ENCODE measurements at places on chromosomes 11 and 22. TPM values are rescaled to one million over a fixed set of nuclear protein-coding genes. Genes with fewer than 3 reads are reported as not detected.

The MUC2 gene
- total RNA-seq: not detected

DNA sequence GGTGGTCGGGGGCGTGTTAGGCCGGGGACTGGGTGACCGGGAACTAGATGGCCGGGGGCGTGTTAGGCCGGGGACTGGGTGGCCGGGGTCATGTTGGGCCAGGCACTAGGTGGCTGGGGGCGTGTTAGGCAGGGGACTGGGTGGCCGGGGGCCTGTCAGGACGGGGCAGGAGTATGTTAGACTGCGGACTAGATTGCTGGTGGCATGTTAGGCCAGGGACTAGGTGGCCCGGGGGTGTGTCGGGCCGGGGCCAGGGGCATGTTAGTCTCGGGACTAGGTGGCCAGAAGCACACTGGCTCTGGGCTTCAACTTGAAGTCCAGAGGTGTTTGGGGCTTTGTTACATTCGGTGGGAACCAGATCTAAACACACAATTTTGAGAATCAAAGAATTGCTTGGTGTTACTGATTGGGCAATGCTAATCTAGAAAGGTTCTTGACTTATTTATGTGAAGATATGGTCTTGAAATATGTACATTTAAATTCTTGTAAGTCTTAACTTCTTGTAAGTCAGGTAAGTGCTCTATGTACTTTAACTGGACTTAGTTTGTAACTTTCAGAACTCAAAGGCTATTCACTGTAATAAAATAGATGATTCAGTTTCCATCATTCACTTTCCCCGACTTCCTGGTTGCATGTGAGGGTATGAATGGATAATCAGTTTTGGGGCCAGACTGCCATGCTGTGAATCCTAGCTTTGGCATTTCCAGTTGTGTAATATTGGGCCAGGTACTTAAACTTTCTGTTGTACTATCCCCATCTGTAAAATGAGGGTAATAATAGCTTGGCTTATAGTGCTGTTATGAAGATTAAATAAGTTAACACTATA, 1.1 kb downstream of the EXT2 start:
- peak; percentile 35 for DNase-seq

DNA sequence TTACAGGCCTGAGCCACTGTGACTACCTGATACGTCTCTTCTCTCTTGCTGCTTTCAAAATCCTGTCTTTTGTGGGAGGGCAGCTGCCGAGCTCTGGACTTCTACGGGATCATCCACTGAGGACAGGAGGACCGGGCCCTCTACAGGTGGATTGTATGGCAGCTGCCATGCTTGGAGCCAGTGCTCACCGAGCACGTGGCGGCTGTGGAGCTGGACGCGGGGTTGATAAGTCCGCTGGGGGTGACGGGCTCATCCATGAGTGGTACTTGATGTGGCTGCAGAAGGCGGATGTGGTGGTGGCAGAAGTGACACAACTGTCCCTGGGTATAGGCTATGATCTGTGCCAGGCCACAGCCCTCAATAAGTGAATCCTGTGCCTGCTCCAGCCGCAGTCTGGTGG, 1.8 kb upstream of the CYP2D6 start:
- no peak for DNase-seq

The PANX2 gene
- total RNA-seq: 1.2 TPM

- no peak for DNase-seq
Observed at GRCh38 chr11:35545391-35546003, 20.1 kb upstream of the PAMR1 start.

DNA sequence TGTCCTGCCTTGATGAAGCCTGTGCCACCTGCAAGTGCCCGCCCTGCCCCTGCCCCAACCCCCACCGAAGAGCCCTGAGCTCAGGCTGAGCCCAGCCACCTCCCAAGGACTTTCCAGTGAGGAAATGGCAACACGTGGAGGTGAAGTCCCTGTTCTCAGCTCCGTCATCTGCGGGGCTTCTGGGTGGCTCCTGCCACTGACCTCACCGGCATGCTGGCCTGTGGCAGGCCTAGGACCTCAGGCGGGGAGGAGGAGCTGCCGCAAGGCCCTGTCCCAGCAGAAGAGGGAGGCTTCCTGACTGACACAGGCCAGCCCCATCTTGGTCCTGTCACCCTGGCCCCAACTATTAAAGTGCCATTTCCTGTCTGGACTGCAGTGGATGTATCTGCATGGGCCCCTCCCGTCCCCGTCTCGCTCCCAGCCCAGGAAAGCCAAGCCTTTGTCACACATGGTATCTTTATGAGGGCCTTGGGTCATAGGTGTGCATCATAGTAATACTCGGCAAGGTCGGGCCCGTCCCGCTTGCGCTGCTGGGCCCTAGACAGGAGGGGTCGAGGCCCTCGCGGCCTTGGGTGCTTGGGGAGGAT, 882 bp downstream of the FREY1 start:
- DNase-seq: no peak

The MUC6 gene
- not detected for total RNA-seq

The OR2D2 gene
- total RNA-seq: not detected

DNA sequence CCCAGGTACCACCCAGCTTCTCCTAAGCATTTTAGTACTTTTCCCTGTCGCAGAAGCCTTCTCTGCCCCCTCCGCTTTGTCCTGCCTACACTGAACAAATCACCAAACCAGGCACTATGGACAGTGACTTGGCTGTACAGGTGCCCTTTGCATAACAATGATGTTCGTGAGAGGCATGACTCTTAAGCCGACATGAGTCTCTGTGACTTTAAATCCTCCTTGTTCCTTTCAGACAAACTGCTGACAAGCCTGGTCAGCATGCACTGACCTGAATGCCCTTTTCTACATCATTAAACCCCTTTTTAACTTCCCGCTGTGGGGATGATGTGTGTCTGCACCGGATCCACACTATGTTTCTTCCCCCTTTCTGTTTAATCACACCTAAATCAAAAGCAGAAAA, 16.6 kb downstream of the CAVIN3 start:
- DNase-seq: no peak

DNA sequence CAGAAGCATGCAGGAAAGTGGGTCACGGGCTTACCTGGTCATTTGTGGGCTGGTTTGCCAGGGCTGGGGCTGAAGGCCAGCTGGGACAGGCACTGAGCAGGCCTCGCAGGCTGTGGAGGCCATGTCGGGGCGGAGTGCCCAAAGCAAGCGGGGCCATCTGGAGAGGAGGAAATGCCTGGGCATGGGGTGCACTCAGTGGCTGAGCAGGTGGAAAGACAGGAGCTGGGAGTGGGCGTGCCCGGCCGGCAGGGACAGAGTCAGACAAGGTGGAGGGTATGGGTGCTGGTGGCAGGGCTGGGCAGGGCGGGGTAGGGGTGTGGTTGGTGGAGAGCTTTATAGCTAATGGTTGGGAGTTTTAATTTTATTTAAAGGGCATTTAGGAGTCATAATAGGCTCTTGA, 27.4 kb downstream of the DAGLA start:
- DNase-seq: no peak

DNA sequence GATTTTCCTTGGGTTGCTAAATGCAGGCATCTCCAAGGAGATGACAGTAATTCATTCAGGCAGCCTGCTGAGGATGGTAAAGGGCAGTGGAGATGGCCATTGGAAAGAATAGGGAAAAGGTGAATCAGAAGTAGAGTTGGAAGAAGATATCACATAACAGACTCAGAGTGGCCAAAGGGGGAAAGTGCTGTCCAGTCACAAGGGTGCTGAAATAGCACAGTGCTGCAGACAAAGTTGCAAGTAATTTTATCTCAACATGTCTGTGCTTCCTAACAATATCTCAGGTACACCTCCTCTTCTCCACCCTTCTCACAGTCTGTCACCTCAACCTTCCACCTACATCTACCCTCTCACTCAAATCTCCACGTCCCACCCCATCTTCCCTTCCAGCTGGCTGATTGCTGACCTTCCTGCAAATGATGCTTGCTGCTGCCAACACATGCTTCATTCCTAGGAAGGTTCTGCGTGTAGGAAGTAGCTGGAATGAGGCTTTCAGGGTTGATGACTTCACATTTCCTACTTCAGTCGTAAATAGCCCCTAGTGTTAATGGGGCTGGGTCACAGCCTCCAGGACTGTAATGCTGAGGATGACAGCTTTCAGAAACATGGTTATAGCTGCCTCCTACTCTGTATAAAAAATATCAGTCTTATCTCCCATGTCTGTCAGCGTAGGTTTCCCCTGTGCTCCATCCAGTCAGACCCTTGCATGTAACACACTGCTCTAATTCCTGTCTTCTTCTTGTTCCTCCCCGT, 123.9 kb downstream of the CTNND1 start:
- DNase-seq: peak; percentile 22

GRCh38 chr22:38859581-38860282, 12.3 kb downstream of the CBX6 start:
- no peak for DNase-seq

- peak; percentile 91 for DNase-seq
Observed at GRCh38 chr11:35491231-35491871, 34.1 kb downstream of the PAMR1 start.

DNA sequence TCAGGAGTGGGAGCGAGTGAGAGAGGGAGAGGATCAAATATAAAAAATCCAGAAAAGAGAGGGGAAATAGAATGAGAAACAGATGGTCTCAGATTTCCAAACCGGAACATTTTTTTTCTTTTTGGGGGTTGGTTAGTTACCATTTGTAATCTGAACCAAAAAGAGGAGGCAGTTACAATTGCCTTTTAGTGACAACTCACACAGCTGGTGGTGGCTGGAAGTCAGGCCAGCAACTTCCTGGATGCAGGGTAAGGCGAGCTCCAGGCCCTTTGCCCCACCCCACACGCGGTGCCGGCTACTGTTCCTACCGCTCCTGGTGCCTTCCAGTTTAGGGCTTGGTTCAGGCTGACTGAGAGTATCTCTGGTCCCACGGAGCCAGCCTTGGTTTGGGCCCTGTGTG, 21.0 kb upstream of the UBASH3B start:
- peak; percentile 47 for DNase-seq

DNA sequence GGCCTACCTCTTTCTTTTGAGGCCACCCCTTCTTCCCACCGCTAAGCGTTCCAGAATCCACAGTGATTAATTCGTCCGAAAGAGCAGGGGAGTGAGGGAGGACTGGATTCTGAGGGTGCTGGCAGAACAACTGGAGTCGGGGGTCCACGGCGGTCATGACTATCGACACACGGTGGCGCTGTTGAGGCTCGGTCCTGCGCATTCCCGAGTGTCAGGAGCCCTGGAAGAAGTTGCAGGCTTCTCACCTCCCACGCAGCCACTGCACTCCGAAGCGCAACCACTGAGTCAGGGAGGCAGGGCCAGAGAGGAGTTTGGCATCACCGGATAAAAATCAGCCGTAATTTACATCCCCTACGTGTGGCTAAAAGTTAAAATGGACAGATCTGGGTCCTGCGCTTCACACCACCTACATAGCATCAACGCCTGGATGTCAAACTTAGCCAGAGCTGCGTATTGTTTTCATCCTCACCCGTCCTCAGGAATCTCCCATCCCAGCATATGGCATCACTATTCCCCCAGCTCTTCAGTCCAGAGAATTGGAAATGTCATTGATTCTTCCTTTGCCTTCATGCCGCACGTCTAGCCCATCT, 10.7 kb upstream of the CTSF start:
- DNase-seq: peak; percentile 48

The SAA1 gene
- not detected for total RNA-seq

The CNIH2 gene
- 1.00 TPM for total RNA-seq

The YPEL1 gene
- total RNA-seq: 0.20 TPM

GRCh38 chr11:117597071-117597470, 199.9 kb downstream of the DSCAML1 start:
- peak; percentile 5 for DNase-seq

The OLFML1 gene
- total RNA-seq: 0.25 TPM

DNA sequence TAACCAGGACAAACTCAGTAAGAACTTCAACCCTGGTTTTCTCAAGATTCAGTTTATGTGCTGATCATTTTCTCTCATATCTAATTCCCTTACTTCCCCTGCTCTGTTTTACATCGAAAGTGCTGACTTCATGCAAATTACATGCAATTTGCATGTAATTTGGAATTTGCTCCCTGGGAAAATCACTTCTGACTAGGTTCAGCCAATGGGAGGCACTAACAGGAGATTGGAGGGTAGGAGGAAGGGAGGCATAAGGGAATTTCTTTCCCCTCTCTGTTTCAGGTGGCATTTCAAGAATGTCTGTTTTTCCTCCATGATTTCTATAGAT, 363.3 kb upstream of the CCDC90B start:
- DNase-seq: no peak

- DNase-seq: no peak
Observed at GRCh38 chr11:121367844-121368225, 75.3 kb downstream of the SC5D start.

DNA sequence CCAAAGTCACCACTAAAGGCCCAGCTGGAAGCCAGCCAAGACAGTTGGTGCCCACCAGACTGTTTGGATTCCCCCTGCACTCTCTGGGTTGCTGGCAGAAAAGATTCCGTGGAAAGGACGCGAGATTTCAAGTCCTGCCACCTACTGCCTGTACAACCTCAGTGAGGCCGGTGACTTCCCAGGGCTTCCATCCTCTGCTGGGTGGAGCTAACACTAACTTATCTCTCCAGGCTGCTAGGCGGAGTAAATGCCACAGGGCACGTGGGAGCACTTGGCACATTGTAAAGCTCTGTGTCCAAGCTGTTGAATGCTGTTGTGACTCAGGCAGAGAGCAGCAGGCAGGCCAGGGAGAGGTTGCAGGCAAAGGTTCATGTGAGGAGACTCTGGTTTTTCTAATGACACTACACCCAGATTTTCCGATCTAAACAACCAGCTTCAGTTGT, 50.9 kb upstream of the CDON start:
- peak; percentile 97 for DNase-seq

DNA sequence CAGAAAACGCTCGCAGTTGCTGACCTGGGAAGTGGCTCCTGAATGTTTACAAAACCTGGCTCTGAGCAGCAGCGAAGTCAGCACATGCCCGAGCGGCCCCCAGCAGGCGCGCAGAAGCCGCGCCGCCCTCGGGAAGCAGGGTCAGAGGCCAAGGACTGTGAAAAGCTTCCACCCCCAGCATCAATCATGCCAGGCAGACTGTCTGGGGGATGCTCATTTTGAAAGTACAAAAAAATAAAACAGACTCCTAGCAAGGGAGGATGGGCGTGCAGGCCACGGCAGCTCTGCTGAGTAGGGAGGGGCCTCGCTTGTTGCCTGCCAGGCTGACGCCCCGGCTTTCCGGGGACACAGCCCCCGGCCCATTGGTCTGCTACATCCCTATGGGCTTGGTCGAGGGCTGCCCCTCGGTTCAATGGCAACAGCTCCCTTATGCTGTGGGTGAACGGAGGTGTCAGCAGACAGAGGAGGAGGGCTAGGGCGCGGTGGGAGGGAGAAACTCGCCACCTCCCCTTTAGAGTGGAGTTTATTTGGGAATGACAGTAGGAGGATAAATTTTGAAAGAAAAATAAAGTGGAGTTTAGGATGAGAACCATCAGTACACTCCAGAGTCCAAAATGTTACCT, 37.7 kb upstream of the GNB1L start:
- DNase-seq: no peak

The CTSW gene
- total RNA-seq: 0.22 TPM

- no peak for DNase-seq
Observed at GRCh38 chr22:17924735-17925364, 99.5 kb downstream of the MICAL3 start.

DNA sequence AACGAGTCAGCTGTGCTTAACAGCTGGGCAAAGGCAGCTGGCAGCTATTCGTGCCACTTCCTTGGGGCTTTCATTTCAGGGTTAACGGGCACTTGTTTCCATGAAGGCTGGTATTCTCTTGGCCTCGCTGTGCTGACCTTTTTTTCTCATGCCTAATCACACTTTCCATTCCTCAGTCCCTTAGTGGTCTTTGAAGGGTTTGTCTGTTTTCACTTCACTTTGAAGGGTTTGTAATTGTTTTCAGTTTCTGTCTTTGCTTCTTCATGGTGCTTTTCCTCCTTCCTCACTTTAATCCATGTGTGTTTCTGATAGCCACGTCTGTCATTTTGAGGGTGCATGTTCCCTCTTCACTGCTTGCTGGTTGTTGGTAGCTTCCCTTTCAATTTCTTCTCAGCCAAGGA, 24.6 kb downstream of the PPIL2 start:
- no peak for DNase-seq
